ENCODE measurements at places on chromosomes 7 and 10.

GRCh38 chr7:135600226-135600625 is 42.5 kb downstream of the NUP205 start:
- DNase-seq, result no peak

DNA sequence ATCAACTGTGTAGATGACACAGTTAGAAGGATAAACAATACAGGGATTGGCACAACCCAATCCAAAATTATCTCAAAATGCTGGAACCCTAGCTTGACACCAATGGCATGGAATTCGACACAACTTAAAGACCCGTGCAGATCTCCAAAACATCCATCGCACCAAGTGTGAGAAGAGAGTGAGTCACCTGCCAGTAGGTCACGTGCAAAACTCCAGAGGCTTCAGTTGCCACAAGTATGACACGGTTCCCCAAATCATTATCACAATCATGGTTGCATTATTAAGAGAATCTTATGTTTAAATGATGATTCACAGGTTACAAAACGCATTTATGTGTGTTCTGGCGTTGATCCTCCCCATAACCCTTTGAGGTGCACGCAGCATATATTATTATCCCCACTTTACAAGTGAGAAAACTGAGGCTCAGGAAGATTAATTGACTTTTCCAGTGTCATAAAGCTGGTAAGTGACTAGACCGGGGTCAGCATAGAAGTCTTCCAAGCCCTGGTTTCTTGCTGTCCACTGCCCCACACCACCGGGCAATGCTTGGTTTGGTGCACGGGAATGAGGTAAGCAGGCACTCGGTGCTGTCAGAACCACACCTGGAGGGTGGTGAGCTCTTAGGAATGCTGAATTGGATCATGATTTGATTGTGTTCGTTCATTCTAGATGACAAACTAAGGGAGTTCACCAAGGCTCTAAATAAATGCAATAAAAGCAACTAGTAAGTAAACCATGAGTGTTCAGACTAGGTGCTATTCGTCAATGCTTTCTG is 23.6 kb upstream of the STK17A start:
- DNase-seq, result no peak

- peak; percentile 93 for DNase-seq
Observed at GRCh38 chr10:71964743-71965515, 734 bp downstream of the CHST3 start.

GRCh38 chr10:49071160-49071761 is 44.1 kb downstream of the VSTM4 start:
- no peak for DNase-seq

DNA sequence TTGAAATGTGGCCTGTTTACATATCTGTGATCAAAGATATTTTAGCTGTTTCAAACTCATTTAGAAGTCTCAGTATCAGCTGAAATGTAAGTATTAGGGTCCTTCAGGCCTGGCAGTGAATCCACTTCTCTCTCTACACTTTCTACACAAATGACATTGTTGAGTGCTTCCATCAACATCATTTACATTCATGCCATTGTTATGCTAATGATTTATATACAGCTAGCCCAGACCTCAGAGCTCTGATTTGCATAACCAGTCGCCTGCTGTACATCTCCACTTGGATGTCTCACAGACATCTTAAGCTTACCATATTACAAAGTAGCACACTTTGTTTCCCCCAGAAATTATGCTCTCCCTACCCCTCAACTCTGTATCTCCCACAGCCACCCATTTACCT is 71.6 kb downstream of the GSDME start:
- DNase-seq, result no peak

DNA sequence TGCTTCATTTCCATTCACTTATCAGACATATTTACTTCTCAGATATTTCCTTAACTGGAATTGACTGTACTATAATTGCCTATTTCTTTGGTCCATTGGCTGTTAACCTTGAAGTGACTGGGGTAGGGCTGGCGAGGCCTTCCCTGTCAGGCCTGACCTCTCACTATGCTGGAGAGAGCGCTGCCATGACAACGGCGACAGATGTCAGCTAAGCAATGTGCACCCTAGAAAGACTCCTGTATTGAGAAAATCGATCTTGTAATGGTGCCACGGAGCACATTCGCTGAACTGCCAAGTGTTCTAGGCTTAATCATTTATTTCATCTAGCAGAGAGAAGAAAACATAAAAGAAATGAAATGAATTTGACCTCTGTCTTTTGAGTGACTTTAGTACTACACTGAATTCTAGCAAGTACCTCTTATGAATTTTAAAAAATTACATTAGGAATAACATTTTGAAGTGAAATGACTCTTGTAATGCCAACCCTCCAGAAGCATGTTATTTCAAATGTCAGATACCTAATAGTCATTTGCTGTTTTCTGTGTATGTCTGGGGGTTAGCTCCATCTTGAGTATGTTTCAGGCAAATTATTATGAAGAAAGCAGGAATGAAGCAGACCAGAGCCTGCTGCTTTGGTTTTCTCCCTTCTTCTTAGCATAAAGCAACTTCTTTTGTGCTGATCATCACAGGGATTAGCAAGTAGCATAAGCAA is 148.0 kb downstream of the SNX10 start:
- no peak for DNase-seq

DNA sequence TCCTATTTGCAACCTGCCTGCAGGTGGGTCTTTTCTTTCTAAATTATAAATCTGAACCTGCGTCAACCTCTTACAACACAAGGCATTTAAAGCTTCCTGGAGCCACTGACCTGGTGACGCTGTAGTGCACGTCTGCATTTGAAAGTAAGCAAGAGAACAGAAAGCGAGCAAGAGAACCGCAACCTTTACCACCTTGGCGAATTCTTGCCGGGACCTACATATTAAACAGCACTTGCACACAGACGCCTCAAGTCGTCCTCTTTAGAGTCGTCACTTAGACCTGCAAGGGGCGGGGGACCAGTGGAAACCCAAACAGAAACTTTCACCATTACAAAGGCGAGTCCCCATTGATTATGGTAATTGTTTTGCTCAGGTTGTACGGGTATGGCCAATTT is 9.5 kb downstream of the GLI3 start:
- DNase-seq, result no peak

- peak; percentile 75 for DNase-seq
Observed at GRCh38 chr10:86342111-86342863, 24.3 kb downstream of the GRID1 start.

GRCh38 chr10:96596422-96597407 is 9.9 kb upstream of the TM9SF3 start:
- DNase-seq, result no peak

GRCh38 chr7:99784007-99784406 is at the start of gene CYP3A4:
Gene CYP3A4, minus strand, starts transcription at chr7:99784184. Its CDS starts 103 bp downstream, at chr7:99784081.
- no peak for DNase-seq

DNA sequence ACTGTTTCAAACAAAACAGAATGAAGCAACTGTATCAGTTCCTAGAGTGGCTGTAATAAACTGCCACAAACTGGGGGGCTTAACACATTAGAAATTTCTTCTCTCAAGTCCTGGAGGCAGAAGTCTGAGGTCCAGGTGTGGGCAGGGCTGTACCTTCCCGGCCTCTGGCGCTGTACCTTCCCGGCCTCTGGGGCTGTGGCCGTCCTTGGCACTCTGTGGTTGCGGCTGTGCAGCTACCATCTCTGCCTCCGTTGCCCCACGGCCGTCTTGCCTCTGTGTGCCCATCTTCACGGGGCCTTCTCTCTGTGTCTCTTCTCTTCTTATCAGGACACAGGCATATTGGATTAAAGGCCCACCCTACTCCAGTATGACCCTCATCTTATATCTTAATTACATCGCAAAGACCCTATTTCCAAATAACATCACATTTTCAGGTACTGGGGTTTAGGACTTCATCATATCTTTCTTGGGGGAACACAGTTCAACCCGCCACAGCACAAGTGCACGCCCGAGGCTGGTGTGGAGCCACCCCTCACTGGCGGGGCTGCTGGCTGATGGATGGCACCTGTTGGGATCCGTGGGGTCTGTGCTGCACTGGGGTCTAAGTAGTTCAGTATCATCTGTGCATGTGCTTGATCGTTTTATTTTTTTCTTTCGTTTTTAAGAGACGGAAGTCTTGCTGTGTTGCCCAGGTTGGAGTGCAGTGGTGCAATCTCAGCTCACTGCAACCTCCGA is 123.2 kb downstream of the ACTR3B start:
- DNase-seq, result no peak

GRCh38 chr7:41817386-41817785 is 114.5 kb upstream of the INHBA start:
- DNase-seq, result no peak

GRCh38 chr7:106740806-106741205 is 79.8 kb upstream of the CCDC71L start:
- DNase-seq, result no peak

GRCh38 chr10:127018298-127018650 is 113.0 kb downstream of the DOCK1 start:
- no peak for DNase-seq

GRCh38 chr10:119028900-119029612 is 458 bp upstream of the NANOS1 start:
- DNase-seq, result peak; percentile 93

DNA sequence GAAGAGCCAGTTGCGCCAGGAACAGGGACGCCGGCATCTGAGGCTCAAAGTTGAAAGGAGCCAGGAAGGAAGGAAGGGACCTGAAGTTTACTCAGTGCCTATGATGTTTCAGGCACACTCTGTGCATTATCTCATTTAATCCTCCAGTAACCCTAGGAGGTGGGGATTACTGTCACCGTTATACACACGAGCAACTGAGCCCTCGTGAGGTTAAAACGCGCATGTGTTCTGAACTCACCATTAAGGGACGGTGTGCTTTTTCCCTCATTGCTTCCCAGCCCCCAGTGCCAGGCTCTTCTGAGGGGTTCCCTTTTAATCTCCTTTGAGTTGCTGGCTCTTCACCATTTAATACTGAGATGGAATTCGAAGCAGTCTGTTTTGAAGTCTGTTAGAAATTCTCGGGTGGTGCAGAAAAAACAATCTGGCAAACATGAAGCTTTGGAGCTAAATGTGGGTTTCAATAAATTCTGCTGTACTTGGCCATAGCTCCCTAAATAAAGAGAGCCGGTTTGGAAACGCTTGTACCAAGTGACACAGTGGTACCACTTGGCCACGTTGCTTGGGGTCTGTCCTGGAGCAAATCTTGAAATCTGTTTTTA is 102.2 kb downstream of the TAX1BP1 start:
- DNase-seq, result no peak

DNA sequence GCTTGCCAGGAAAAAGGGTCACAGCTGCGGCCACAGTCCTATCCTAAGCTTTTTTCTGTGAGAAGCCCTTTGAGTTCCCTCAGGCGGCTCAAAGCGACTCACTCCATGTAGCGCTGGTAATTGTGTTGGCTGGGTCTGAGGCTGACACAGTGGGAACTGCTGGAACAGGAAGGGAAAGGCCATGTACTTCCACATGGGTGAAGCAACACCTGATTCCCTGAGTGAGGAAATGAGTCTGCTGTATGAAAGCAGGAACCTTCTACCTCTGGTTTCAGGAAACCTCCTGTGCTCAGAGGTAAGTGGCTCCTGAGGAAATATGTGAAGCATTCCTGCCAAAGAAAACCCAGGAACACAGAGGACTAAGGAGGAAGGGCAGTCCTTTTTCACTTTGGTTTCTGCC is 734.6 kb upstream of the SORCS1 start:
- DNase-seq, result no peak

GRCh38 chr7:48042636-48043035 is 7.3 kb downstream of the C7orf57 start:
- no peak for DNase-seq

GRCh38 chr7:13198036-13198435 is 510.6 kb downstream of the ARL4A start:
- DNase-seq, result no peak

DNA sequence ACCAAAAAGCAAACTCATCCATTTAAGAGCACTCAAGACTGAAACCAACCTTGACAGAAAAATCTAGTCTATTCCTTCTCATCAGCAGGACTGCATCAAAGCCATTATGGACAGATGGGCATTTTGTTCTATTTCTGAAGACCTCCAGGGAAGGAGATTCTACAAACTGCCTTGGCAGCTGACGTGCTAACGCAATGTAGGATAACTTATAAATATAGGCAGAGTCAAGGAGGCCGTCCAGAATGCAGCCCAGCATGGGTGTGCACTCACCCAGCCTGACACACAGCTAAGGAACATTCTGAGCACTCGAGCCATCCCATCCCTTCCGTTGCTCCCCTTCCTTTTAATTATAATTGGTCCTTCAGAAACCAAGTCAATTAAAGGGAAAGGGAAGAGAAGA is 25.3 kb upstream of the NEBL start:
- no peak for DNase-seq

DNA sequence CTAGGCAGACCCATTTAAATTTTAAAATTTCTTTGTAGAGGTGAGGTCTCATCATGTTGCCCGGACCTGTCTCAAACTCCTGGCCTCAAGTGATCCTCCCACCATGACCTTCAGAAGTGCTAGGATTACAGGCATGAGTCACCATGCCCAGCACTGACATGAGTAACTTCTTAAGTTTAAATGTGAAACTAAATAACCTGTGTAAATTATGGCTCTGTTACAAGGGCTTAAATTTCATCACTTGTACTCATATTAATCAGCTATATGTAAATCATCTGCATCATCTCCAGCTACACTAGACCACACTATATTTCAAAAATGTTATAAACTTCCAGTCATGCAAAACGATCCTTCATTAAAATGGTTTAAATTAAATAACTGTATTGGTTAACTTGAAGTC is 56.1 kb downstream of the ATAD1 start:
- no peak for DNase-seq

GRCh38 chr7:102424787-102425218 is 8.6 kb upstream of the ORAI2 start:
- no peak for DNase-seq

- no peak for DNase-seq
Observed at GRCh38 chr7:155886391-155887173, 74.3 kb upstream of the SHH start.

DNA sequence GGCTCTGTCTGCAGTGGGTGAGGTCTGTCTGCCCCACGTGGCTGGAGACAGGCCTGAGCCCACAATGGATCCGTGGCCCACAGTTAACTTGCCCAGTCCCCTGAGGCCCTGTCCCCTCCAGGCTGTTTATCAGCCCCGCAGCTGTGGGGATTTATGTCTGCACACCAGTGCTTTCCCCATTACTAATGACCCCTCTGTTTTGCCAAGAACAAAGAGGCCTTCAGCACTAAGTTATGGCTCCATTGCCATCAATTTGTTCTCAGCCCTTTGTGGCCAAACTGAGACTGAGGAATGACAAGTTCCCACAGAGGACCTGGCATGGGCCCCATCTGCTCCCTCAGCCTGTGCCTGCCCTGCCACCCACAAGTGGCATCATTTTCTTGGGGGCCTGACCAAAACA is 138.2 kb downstream of the C10orf105 start:
- DNase-seq, result no peak
